Heart left ventricle (tissue), 16 donors: ENCODE measurements at places on chromosomes 2 and 18. TPM values are rescaled to one million over a fixed set of nuclear protein-coding genes. Genes with fewer than 3 reads are reported as not detected.

DNA sequence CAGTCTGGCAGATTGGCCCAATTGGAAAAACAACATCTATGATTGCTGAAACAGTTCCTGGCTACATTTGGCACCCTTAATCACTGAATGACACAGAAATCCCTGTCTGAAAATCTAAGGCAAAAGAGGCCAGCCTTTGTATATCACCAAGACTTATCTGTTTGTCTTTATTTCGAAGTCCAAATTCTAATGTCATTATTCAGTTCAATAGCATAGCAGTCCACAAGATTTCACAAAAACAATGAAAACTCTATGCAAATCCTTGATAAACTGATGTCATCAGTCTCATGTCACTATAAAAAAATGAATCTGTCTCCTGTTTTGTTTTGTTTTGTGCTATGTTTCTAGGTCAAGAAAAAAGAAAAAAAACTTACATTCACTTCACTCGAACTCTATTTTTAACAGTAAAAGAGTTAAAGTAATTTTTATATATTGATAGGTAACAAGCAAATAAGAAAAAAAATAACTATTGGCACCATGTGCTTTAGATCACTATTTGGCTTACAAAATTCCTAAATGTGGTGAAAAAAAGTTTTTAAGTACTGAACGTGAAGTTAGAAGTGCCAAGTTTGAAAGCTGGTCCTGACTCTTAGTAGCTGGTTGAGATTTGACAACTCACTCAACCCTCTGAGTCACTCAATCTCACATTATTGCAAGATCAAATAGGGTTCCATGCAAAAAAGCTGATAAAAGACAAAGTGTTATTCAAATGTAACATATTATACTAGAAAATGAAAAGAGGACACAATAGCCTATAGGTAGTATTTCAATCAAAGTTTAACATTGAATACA is 359.3 kb downstream of the IRS1 start:
- peak overlapping the region; percentile 22 for H3K27ac ChIP-seq
- no peaks in the 10 kb centered on the region for H3K36me3 ChIP-seq
- H3K4me1 ChIP-seq, result no peaks in the 10 kb centered on the region

- peaks cover 27% of the 10 kb centered on the region for H3K4me1 ChIP-seq
- no peaks in the 10 kb centered on the region for H3K36me3 ChIP-seq
- DNase-seq, result no peak
- peak overlapping the region; percentile 69 for H3K4me3 ChIP-seq
These were observed 544 bp upstream of the AGFG1 start for GRCh38 chr2:227471412-227471811.

GRCh38 chr2:9140645-9141044 is 66.0 kb upstream of the ASAP2 start:
- no peaks in the 10 kb centered on the region for H3K36me3 ChIP-seq
- H3K4me3 ChIP-seq, result no peak overlapping the region
- DNase-seq, result no peak
- no peak overlapping the region for H3K27ac ChIP-seq
- H3K4me1 ChIP-seq, result peaks cover 16% of the 10 kb centered on the region

Gene C2orf81
- total RNA-seq, result 0.85 TPM

Gene ITGB6
- total RNA-seq, result 1.4 TPM

Gene ASB18
- 14.1 TPM for total RNA-seq

Gene RESP18
- not detected for total RNA-seq

Gene C2orf78
- total RNA-seq, result not detected
